Jurkat, Clone E6-1 (cell line): ENCODE measurements at places on chromosomes 1 and 21.

GRCh38 chr1:27592931-27593677, 10.8 kb downstream of the AHDC1 start:
- DNase-seq = no peak

- no peak for DNase-seq
Measured at GRCh38 chr1:155104605-155105534, 22.8 kb upstream of the EFNA1 start.

DNA sequence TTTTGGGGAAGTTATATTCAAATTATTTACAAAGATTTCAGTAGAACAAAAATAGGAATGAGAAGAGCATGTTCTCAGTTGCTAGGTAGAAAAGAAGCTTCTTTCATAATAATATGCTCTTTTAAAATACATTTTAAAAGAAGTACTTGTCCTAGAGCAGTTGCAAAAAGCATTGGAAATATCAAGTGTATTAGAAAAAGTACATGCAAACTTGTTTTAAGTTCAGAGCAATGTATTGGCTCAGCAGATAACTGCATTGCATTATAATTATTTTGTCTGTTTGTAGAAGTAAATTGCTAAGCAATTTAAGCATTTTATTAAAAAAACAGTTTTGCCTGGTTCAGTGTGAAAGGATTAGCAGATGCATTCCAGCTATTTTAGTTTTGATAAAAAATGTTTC, 806.4 kb downstream of the USP25 start:
- DNase-seq = no peak

DNA sequence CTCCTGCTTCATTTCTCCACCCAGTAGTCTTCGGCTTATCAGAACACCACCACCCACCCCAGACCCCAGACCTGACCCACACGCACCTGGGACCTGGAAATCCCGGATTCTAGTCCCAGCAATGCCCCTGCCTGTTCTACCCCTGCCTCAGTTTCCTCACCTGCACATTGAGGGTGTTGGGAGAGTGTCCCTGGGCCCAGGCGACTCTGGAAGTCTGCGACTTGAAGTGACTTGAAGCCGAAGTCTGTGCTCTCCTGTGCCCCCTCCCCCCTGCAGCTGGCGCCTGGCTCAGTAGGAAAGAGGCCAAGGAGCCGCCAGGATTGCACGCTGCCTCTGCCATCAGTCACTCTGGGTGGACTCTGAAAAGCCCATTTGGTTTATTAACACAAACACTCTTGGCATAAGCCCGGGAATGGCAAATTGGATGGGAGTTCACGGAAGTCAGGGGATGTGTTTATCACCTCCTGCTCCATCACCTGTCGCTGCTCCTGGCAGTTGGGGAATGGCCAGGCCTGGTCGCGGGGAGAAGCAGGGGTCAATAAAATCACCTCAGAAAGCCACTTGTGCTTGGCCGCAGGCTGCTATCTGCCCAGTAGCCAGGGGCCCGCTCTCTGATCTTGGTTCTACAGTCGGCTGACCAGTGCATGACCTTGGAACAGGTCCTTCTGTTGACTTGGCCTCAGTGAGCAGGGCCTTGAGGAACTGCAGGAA, 132.7 kb downstream of the ACTL8 start:
- DNase-seq = no peak

- no peak for DNase-seq
Measured at GRCh38 chr1:15706751-15707150, 22.6 kb downstream of the PLEKHM2 start.

GRCh38 chr1:29823561-29823960, 587.2 kb downstream of the PTPRU start:
- no peak for DNase-seq

DNA sequence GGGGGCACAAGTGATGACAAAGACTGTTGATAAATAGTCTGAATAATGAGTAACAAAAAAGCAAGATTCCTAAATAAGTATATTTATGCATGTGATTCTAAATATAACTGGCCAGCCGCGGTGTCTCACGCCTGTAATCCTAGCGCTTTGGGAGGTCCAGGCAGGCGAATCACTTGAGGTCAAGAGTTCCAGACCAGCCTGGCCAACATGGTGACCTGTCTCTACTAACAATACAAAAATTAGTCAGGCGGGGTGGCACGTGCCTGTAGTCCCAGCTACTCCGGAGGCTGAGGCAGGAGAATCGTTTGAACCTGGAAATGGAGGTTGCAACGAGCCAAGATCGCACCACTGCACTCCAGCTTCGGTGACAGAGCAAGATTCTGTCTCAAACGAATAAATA, 161.5 kb downstream of the TOMM20 start:
- no peak for DNase-seq

DNA sequence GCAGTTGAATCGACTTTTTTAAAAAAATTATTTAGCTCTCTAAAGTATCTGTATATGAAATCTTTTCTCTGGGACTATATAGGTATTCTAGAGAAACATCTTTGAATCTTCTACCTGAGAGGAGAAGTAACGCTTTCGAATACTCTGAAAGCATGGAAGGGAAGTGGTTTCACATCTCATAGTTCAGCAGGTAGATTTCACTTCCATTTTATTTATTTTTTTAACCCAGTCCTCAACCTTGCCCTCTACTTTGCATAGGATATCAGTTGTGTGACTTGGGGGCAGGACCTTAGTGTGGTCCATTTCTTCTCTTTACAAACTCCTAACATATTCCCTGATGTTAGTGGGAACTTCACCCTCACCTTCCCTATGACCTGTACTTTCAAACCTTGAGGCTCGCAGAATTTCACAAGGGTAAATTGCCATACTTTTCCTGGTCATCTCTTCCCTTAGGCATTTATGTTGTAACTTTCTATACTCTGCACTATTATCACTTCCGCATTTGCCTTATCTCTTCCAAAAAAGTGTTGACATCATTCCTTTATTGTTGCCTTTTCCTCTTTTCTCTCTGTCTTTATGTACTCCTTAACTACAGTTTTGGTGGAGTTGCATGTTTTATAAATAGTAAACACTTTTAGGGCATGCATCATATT, 1208.5 kb upstream of the ADGRL4 start:
- no peak for DNase-seq

GRCh38 chr1:26772687-26773086, 15.1 kb upstream of the PIGV start:
- DNase-seq = no peak

- peak; percentile 65 for DNase-seq
Measured at GRCh38 chr1:206769304-206769731, 1.3 kb upstream of the IL19 start.

DNA sequence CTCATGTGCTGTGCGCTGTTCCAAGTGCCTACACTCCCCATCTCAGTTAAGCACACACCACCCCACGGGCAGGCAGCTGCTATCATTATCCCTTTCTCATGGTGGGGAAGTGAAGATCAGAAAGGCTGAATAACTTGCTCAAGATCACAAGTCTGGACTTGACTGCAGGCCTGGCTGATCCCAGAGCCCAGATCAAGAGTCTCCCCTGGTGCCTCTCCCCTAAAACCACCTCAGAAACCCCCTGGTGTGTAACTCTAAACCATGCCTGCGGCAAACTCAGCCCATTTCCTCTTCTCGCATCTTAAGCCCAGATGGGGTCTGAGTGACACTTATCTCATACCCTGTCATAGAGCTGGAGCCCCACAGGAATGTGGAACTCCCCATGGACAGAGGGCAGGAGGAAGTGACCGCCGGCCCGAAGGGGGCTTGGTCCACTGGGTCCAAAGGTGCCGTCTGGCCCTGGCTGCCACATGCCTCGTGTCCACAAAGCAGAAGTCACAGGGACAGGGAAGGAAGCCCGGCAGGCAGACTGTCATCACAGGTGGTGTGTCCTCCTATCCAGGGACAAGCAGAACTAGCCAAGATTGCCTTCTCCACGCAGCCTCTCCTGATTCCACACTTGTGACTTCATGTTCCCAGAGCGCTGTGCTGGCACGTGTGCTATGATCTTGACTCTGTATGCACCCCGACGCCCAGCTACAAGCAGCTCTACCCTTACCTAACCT, 92.1 kb downstream of the SYF2 start:
- DNase-seq = no peak

DNA sequence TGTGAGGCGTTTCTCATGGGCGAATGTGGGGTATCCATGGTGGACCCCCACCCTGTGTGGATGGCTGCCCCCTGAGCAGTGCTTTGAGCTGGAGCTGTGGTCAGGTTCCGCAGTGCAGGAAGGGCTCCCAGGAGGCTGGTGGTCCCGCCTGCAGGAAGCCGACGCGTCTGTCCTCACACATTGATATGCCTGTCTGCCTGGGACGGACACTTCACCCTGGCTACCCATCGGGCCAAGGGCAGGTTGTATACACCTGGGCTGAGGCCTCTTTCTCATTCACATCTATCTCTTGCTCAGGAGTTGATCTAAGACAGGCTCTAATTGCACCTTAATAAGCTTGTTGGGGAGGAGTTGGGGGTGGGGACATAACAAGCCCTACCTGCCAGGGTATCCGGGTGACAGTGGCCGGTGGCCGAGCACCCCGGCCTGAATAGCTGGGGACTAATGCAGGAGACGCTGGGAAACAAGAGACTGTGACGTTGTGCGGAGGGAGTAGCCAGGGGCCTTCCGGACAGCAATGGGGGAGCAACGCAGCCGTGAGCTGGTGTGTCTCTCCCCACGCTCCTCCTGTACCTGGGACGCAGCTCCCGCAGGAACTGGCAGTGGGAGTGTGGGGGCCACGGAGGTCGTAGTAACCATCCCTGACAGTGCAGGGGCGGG, 21.7 kb downstream of the PDXK start:
- DNase-seq = no peak

GRCh38 chr1:208243967-208244916, at the start of gene PLXNA2:
TSS of gene PLXNA2 (minus strand) at chr1:208244384. CDS start at chr1:208217922, 26,462 bp downstream.
- peak; percentile 4 for DNase-seq

GRCh38 chr1:206469933-206470691, at the start of gene IKBKE:
TSS of gene IKBKE (plus strand) at chr1:206470476. CDS start at chr1:206473228, 2,752 bp downstream.
- DNase-seq = peak; percentile 77

GRCh38 chr1:37633938-37634243, 801 bp downstream of the RSPO1 start:
- DNase-seq = no peak

- no peak for DNase-seq
Measured at GRCh38 chr1:109704173-109704572, 7.9 kb upstream of the GSTM5 start.

DNA sequence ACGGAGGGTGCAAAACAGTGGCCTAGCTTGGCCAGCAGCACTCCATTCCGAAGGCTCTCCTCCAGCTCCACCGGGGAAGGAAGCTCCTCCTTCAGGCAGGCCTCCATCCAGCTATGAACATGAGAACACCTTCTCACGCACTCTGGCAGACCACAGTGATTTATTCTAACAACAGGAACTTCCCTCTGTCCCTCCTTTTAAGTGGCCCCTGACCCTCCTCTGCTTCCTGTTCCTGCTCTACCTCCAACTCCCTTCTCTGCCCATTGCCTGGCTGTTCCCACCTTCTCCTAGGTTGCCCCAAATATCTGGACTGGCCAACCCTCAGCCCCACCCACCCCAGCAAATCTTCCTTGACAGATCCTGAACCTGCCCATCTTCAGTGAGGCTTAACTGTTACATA, 5.9 kb downstream of the IQGAP3 start:
- DNase-seq = no peak

DNA sequence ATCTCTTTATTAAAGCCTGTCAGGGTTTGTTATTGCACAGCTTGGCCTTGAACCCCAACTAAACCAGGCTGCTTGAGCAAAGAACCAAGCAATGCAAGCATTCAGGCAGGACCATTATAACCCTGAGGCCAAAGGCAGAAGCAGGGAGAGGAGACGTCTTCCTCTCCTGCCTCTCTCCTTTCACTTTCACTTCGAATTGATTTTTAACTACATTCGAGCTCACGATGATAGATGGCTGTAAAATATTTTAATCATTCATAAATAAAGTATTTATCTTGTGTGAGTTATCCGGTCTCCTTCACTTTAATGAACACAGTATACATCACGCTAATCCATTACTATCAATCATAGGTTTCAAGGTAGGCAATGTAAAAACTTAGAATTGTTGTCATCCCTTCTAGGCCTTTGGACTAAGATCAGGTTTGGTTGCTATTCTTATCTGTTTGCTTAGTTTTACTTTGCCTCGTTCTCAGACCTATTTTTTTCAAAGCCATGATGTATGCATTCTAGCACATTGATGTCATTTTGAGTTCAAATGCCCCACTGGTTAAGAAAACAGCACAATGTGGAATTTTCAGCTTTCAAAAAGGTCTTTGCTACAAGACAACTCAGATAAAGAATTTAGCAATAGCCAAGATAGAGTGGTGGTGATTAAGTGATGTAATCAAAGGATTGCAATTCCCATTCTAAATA, 480.2 kb upstream of the RUNX1 start:
- no peak for DNase-seq

DNA sequence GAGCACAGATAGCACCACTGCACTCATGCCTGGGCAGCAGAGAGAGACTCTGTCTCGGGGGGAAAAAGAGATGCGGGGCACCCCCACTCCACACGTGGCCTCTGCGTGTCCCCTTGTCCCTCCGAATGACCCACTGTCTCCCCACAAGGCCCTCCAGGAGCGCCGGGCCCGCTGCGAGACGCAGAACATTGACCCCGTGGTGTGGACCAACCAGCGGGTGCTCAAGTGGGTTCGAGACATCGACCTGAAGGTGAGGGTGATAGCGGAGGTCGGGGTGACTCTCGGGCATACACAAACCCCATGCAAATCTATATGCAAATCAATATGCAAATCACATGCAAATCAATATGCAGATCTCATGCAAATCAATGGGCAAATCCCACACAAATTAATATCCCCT, 50.3 kb upstream of the TMEM51 start:
- no peak for DNase-seq

DNA sequence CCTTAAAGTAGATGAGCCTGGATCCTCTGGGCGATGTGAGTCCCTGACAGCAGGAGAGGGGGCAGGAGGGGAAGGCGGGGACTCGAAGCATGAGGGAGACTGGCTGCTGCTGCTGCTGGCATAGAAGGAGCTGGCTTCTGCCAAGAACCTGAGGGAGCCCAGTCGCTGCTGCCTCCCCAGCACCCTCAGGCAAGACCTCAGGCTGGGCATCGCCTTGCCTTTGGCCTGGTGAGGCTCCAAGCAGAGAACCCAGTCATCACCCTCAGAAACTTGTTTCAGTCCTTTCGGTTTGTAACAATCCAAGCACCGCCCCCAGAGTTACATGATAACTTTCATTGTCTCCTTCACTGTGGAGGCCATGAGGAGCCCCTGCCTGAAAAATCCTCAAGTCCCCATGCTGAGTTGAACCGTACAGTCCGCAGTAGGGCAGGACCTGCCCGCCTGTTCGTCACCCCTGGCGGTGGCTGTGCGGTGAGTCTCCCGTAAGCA, 38.8 kb downstream of the POFUT2 start:
- DNase-seq = no peak

- DNase-seq = no peak
Measured at GRCh38 chr1:147652306-147652705, 18.0 kb downstream of the ACP6 start.
